Activated naive CD4-positive, alpha-beta T cell treated with anti-CD3 and anti-CD28 coated beads for 36 hours (primary cell): ENCODE measurements at places on chromosomes 1 and 21. TPM values are rescaled to one million over a fixed set of nuclear protein-coding genes. Genes with fewer than 3 reads are reported as not detected.
A peak's percentile ranks its signal among the peaks of the same experiment; 100 is the strongest.

C1orf185 gene
- total RNA-seq: not detected

HMGCS2 gene
- total RNA-seq: not detected

SPATA21 gene
- not detected for total RNA-seq

ST6GALNAC3 gene
- total RNA-seq: 2.8 TPM

LRRC53 gene
- total RNA-seq: not detected

FLVCR1 gene
- total RNA-seq: 7.3 TPM

DNA sequence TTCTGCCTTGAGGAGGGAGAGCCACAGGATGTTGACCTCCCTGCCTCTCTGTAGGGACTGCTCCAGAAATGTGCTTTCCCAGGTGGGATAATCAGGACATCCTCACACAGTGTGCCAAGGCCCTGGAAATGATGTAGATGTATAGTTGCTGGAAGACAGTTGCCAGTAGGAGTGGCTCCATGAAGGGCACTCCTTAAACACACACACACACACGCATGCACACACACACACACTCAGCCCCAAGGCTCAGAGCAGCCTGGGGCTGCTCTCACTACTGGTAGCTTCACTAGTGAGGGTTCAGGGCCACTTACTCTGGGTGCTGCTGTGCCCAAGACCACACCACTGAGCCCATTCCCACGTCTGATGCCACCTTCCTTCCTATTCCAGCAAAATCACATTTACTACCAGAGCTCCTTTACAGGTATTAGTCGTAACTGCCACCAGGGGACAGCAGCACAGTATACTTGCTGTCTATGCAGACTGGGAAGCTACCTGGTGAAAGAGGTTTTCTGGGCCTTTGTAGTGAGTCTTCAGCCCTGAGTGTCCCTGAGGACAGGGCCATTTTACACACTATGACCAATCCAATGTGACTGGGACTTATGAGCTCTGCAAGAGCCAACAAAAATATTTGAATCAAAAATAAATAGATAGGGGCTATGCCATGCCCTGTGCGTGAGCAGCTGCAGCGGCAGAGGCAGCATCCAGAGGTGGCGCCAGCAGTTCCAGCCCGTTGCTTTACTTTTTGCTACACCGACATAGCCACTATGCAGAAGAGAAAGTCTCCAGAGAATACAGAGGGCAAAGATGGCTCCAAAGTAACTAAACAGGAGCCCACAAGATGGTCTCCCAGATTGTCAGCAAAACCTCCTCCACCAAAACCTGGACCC, 15.0 kb downstream of the CRNN start:
- DNase-seq: peak; percentile 22

GRCh38 chr1:170567214-170567613, 35.2 kb downstream of the GORAB start:
- DNase-seq: no peak

- no peak for DNase-seq
These were observed 3.6 kb downstream of the ACTN2 start for GRCh38 chr1:236689713-236690569.

DNA sequence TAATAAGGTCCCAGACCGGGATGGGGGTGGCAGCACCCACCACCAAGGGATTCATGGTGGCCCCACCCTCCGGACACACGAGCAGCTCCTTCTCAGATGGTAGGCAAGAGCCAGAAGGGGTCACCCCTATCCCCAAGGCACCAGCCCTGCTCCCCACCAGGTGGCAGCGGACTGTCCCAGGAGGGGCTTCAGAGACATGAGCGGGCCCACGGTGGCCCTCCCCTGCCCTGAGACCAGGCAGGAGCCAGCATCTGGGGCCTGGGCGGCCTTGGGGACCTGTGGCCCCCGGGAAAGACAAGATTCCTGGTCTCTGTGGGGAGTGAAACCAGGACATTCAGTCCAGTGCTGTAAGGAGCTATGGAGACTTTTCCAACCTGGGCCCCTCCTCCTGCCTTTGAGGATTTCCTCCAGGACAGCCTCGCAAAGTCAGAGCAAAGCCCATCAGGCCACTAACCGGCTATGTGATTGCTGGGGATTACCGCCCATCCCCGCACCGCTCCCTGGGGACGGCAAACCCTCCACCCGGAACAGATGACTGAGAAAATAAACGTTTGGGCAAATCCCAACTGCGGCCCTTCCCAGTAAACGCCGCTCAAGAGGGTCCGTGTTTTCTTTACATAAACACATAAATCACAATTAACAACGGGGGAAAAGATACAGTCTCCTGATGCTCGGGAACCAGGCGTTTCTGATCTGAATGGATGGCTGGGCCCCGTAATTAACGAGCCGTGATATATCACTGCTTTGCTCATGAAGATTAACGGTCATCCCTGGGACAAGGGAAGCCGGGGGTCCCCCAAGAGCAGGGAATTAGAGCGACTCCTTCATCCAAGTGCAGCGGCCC, 50.9 kb upstream of the ARHGEF16 start:
- DNase-seq: no peak

GRCh38 chr1:198272492-198272891, 115.7 kb downstream of the NEK7 start:
- DNase-seq: no peak

- no peak for DNase-seq
These were observed 814 bp downstream of the A3GALT2 start for GRCh38 chr1:33319949-33320618.

DNA sequence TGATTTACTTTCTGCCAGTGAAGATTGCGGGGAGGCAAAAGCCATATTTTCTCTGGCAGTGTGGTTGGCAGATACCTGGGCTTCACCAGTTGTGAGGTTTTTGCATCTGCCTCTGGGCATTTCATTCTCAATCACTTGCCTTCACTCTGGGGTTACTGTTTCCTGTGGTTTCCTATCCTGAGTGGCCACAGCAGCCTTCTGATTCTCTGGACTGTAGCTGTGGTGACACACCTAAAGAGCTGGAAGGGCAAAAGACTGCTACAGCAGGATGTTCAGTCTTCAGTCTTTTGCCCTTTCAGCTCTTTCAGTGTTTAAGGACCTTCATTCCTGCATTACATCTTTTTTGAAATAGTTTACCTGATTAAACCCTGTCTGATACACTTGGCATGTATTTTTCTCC, 50.5 kb upstream of the GPR52 start:
- DNase-seq: no peak

- DNase-seq: no peak
These were observed 13.0 kb upstream of the SAMSN1 start for GRCh38 chr21:14559102-14559501.

- no peak for DNase-seq
These were observed 7.6 kb upstream of the C4BPB start for GRCh38 chr1:207081088-207081487.

DNA sequence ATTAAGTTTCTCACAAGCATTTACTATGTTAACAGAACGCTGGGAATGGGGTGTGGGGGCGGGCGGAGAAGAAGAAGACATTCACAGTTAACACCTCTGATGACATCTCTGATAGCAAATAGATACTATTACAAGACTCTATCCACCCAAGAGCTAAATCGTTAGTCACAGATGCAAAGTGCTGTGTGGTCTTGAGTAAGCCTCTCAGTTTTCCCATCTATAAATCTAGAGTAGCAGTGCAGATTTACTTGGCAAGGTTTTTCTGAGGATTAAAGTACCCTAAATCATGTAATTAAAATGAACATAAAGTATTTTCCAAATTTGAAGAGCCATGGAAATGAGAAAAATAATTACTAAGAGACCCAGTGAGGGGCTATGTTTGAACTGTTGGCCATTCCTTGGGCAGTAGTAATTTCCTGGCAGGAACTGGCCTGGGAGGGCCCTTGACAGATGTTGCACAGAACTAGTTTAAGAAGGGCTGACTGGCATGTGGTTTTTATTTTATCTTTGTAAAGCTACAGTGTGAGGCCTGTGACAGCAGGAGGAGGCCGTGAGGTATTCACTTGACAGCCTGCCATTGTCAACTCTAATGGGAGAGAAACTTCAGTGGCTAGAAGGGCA, 58.7 kb upstream of the APOBEC4 start:
- no peak for DNase-seq

DNA sequence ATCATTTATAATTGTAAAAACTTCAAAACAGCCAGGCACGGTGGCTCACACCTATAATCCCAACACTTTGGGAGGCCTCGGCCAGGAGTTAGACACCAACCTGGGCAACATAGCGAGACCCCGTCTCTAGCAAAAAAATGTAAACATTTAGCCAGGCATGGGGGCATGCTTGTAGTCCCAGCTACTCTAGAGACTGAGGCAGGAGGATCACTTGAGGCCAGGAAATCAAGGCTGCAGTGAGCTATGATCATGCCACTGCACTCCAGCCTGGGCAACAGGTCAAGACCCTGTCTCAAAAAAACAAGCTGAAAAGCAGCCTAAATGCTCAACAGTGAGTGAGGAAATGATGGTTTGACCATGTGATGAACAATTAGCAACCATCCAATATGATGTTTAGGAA, 7.3 kb downstream of the C1orf167 start:
- DNase-seq: no peak

DNA sequence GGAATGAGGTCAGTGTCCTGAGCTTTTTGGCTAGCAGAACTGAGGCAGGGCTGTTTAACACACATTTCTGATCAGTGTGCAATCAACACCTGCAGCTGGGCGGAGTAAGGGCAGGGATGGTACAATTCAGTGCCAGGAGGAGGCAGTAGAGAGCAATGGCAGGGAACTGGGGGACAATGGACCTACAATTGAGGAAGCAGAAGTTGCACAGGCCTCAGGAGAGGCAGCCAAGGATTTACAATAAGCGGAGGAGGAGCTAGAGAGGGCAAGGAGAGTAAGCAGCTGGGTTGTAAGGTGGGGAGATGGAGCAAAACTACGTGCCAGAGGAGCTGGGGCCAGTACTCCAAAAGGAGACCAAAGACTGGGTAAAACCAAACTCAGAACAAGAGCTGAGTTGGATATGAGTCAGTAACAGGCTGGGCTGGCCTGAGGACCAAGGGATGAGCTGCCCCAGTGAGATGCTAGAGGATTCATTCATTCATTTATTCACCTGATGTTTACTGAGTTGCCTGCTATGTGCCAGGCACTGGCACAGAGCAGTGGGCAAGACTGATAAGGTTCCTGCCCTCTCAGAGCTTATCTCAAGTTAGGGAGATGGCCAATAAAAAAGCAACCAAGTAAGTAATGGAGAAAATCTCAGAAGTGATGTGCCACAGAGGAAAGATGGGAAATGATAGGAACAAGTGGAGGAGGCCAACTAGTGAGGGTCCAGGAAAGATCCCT, 10.4 kb upstream of the GALE start:
- DNase-seq: peak; percentile 66

GRCh38 chr21:34100790-34101189, 27.4 kb downstream of the MRPS6 start:
- DNase-seq: no peak

DNA sequence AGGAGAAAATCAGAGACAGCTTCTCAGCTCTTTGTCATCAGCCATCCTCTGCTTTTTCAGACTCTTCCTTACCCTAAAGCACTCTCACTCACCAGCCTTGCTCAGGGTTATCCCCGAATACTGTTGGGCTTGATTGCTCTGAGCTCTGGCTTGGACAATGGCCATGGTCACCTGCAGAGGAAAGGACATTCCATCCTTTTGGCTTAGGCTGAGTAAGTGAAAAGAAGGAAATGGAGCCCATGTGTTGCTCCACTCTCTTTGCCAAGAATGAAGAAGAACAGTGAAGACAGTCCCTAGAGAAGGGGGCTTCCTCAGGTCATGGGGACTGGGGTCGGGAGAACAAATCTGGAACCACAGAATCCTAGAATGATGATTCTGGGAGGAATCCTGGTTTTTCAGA, 2.3 kb downstream of the MTMR11 start:
- DNase-seq: no peak

DNA sequence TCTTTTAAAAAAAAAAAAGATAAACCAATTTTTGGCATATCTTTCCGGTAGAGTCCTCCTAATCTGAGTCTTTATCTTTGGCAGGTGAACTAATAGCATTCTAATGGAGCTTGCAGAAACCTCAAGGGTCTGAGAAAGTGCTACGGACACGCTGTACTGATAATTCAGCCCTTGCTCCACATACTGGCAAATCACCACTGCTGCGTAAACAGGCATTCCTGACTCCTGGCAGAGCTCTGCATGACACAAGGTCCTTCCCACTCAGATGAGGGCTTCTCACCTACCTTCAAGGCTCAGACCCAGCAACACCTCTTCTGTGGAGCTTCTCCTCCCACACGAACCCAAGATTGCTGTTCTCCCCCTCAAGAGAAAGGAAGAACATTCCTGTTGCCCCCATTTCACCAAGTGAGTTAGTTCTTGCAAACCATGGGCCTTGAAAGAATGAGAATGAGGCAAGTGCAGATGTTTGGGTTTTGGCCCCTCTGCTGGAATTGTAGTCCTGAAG, 48.0 kb downstream of the LYST start:
- no peak for DNase-seq
